Endodermal cell (in vitro differentiated cells): ENCODE measurements at places on chromosomes 6 and 20.
A peak's percentile ranks its signal among the peaks of the same experiment; 100 is the strongest.

GRCh38 chr6:157648561-157648960 is 174.5 kb upstream of the SNX9 start:
- no peaks in the 10 kb centered on the region for H3K36me3 ChIP-seq
- no peak overlapping the region for H3K4me3 ChIP-seq
- peak; percentile 62 for DNase-seq
- H3K27ac ChIP-seq = no peak overlapping the region
- H3K27me3 ChIP-seq = no peaks in the 10 kb centered on the region

GRCh38 chr6:28205879-28206278 is 19.2 kb upstream of the ZSCAN9 start:
- no peaks in the 10 kb centered on the region for H3K4me1 ChIP-seq
- H3K36me3 ChIP-seq = no peaks in the 10 kb centered on the region
- H3K27me3 ChIP-seq = peaks cover 95% of the 10 kb centered on the region
- no peak overlapping the region for H3K4me3 ChIP-seq

- no peaks in the 10 kb centered on the region for H3K4me1 ChIP-seq
- no peak overlapping the region for H3K4me3 ChIP-seq
- H3K36me3 ChIP-seq = peaks cover 41% of the 10 kb centered on the region
Measured at GRCh38 chr20:420166-420620, 12.1 kb downstream of the RBCK1 start.

- DNase-seq = no peak
- no peaks in the 10 kb centered on the region for H3K4me1 ChIP-seq
- no peak overlapping the region for H3K27ac ChIP-seq
Measured at GRCh38 chr6:15206887-15207286, 39.0 kb upstream of the JARID2 start.

- H3K27ac ChIP-seq = no peak overlapping the region
- no peak for DNase-seq
- no peaks in the 10 kb centered on the region for H3K36me3 ChIP-seq
- no peaks in the 10 kb centered on the region for H3K4me1 ChIP-seq
- no peaks in the 10 kb centered on the region for H3K27me3 ChIP-seq
Measured at GRCh38 chr20:57996465-57996864, 232.0 kb downstream of the ANKRD60 start.

GRCh38 chr20:52313341-52313963 is 121.9 kb upstream of the ZFP64 start:
- DNase-seq = peak; percentile 70
- H3K27ac ChIP-seq = no peak overlapping the region
- no peaks in the 10 kb centered on the region for H3K36me3 ChIP-seq
- no peak overlapping the region for H3K4me3 ChIP-seq
- H3K4me1 ChIP-seq = no peaks in the 10 kb centered on the region

- DNase-seq = no peak
- H3K4me3 ChIP-seq = no peak overlapping the region
- no peaks in the 10 kb centered on the region for H3K36me3 ChIP-seq
- H3K4me1 ChIP-seq = no peaks in the 10 kb centered on the region
Measured at GRCh38 chr6:84811351-84811750, 47.0 kb upstream of the TBX18 start.

- H3K4me3 ChIP-seq = no peak overlapping the region
- DNase-seq = peak; percentile 82
- no peaks in the 10 kb centered on the region for H3K36me3 ChIP-seq
Measured at GRCh38 chr6:16322666-16323312, 84.4 kb downstream of the GMPR start.

- no peaks in the 10 kb centered on the region for H3K36me3 ChIP-seq
- H3K27ac ChIP-seq = no peak overlapping the region
- DNase-seq = peak; percentile 76
Measured at GRCh38 chr6:10425975-10426780, 11.3 kb upstream of the TFAP2A start.
